ENCODE measurements at places on chromosomes 16 and 17.

DNA sequence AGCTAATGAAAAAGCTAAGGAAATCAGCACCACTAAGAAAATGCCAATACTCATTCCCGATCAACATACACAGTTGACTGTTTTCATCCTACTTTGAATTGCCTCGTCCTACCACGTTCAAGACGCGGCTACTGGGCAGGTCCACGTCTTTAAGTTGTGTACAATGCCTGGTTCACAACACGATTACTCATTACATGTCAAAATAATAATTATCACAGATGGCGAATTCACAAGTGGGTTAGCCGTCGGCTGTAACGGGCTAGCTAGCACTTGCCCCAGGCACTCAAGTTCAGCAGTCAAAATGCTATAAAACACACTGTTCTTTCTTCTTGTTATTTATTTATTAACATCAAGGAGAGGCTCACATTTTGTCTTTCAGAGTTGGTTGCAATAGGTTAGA is 124.2 kb downstream of the ZFHX3 start:
- DNase-seq, result no peak

DNA sequence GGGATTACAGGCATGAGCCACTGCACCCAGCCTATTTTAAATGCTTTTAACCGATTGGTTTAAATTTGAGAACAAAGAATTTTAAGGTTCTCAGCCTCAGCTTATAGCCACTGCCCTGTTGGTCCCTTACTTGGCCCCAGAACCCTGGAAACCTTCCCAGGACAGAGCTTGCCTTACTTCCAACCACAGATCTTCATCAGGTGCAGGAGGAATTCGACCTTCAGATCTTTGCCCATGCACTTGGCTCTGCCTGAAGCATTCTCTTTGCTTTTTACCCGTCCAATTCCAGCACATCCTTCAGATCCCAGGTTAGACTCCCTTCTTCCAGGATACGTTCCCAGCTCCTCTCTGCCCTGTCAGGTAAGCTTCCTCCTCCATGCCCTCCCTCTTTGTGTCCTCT is 27.7 kb downstream of the CHD9 start:
- no peak for DNase-seq

DNA sequence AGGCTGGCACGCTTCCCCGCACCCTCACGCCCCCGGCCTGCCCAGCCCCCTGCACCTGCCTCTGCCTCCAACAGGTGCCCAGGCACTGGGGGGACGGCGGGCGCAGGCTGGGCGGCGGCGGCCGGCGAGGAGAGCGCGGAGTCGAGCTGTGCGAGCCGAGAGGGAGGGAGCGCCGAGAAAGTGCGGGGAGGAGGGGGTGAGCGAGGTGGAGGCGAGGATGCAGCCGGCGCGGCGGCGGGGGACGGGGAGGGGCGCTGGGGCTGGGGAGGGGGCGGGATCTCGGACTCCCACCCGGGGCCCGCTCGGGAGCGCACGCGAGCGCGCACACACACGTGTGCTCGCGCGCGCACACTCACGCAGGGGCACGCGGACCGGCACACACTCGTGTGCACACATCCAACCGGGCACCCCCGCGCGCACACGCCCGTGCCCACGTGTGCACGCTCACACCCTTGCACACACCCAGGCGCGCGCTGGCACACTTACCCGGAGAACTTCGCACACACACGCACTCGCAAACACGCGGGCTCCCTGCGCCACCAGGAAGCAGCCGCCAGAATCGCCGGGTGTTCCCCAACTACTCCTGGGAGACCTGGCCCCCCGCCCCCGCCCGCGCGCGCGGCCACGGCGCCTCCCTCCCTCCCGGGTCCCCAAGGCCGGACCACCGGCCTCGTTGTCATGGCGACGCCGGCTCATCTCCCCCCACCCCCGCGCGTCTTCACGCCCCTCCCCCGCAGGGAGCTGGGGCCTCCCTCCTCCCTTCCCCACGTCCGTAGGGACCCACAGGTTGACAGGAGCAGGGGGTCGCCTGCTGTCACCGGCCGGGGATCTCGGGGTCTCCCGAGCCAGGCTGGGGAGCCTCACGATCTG is at the start of gene DOC2A:
TSS of gene DOC2A (minus strand) at position 184 of the 870 bp plus-strand sequence. CDS start 805 bp downstream, outside the sequence.
- DNase-seq, result peak; percentile 60

GRCh38 chr16:89478576-89479221 is 11.7 kb downstream of the ANKRD11 start:
- no peak for DNase-seq

- no peak for DNase-seq
Observed at GRCh38 chr16:4414187-4414917, 2.0 kb downstream of the CORO7 start.

DNA sequence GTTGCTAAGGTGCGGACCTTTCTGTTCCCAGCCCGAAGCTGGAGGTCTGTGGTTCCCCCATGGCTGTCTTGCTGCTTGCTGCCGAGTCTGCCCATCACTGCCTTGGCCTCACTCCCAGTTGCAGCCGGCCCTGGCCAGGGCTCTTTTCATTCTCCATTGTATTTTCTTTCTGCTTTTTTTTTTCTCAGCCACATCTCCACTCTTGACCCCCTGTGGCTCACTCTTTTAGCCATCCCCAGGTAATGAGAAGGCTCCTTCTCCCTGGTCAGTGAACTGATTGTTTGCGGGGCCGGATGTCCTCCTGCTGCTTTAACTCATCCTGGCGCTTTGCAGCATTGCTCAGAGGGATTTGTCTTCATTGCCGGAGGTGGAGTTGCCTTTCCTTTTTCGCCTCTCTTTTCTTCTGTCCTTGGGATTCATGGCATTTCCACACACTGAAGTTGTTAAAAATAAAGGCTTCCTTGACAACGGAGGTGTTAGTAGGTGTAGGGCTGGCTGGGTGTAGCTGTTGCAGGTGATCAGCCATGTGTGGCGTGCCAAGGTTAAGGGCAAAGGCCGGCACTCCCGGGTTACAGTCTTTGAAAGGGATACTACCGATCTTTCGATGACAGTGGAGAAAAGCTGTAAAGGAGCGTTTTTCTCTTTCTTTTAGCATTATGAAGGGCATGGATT is 34.1 kb downstream of the MAP2K6 start:
- DNase-seq, result no peak

GRCh38 chr17:7132511-7133094 is 18.0 kb upstream of the ASGR2 start:
- DNase-seq, result peak; percentile 94

- peak; percentile 73 for DNase-seq
Observed at GRCh38 chr16:10737068-10737625, 6.5 kb upstream of the NUBP1 start.

DNA sequence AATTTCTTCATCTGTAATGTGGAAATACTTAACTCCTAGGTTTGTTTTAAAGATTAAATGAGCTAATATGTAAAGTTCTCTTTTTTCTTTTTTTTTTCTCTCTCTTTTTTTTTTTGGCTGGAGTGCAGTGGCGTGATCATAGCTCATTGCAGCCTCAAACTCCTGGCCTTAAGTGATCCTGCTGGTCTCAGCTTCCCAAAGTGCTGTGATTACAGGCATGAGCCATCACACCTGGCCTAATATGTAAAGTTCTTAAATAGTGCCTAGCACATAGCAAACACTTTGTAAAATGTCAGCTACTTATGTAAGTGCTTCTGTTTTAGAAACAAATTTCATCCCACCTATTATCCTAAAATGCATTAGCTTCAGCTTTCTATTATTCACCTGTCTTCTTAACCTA is 40.0 kb downstream of the TMC6 start:
- DNase-seq, result no peak

GRCh38 chr17:73815474-73815873 is 171.2 kb upstream of the SDK2 start:
- no peak for DNase-seq

- DNase-seq, result no peak
Observed at GRCh38 chr17:49252148-49252695, 21.6 kb upstream of the PHOSPHO1 start.

- peak; percentile 47 for DNase-seq
Observed at GRCh38 chr16:88455610-88456355, 2.7 kb downstream of the ZFPM1 start.

- no peak for DNase-seq
Observed at GRCh38 chr16:81526935-81527334, 82.3 kb downstream of the CMIP start.

GRCh38 chr17:48549914-48550501 is 5.1 kb upstream of the HOXB2 start:
- no peak for DNase-seq
